ENCODE measurements at places on chromosomes 12 and 14. TPM values are rescaled to one million over a fixed set of nuclear protein-coding genes. Genes with fewer than 3 reads are reported as not detected.
A peak's percentile ranks its signal among the peaks of the same experiment; 100 is the strongest.

The PMEL gene
- 6.3 TPM for total RNA-seq

DNA sequence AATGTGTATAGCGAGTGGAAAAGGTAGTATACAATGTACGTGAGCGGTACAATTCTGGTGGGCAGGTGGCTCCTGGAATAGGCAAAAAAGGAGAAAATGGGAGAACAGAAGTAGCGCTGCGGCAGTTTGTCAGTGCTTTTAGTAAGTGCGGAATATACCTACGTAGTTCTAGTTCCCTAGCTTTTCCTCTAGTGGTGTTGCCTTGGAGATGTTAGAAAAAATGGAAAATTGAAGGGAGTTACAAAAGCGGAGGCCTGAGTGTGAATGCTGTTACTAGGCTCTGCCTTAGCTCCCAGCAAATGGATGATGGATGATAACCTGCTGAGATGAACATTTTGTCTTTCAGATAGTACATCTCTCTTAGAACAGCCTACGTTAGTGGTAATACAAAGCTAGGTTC lies 1.1 kb downstream of the TTC8 start:
- H3K4me1 ChIP-seq, result peaks cover 29% of the 10 kb centered on the region
- H3K36me3 ChIP-seq, result no peaks in the 10 kb centered on the region
- no peaks in the 10 kb centered on the region for H3K27me3 ChIP-seq
- no peak for DNase-seq
- peak overlapping the region; percentile 100 for H3K27ac ChIP-seq

DNA sequence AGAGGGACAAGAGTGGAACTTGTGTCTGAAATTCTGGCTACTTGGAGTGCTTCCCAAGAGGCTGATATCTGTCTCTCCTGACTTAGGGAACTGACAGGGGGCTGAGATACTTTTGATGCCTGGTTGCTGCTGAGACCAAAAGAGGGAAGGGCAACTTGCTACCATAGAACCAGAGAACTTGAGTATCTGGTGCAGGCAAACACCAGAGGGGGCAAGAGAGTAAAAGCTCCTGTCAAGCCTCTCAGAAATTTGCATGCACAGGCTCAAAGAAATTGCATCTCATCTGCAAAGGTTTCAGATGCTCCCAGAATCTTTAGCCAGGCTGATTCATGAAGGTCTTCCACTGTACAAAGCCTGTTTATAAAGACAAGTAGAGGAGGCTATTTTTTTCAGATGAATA lies 391.3 kb upstream of the FOXG1 start:
- H3K27me3 ChIP-seq, result no peaks in the 10 kb centered on the region
- no peak for DNase-seq
- H3K4me3 ChIP-seq, result no peak overlapping the region
- H3K36me3 ChIP-seq, result no peaks in the 10 kb centered on the region
- H3K4me1 ChIP-seq, result no peaks in the 10 kb centered on the region

- no peak overlapping the region for H3K27ac ChIP-seq
- H3K27me3 ChIP-seq, result peaks cover 61% of the 10 kb centered on the region
- DNase-seq, result no peak
- peak overlapping the region; percentile 41 for H3K4me3 ChIP-seq
These were observed 3.1 kb upstream of the KIF26A start for GRCh38 chr14:104135121-104135903.

DNA sequence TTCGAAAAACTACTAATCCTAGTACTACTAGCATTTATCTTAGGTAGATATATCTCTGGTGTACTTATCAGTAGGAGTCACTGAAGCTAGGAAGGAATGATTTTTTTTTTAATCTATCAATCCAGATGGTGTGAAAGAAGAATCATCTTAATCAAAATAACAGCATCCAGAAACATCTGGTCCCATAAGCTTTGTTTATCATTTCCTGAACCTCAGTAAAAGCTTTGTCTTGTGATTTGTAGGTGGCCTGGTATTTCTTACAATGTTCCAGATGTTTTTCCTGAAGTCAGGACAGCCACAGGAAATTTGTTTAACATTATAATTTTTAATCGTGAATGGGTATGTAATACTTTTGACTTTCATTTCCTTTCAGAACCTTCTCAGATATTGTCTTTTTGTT lies 28.0 kb upstream of the LUM start:
- no peak for DNase-seq
- peaks cover 7% of the 10 kb centered on the region for H3K4me1 ChIP-seq
- H3K4me3 ChIP-seq, result no peak overlapping the region
- H3K27ac ChIP-seq, result no peak overlapping the region
- peaks cover 8% of the 10 kb centered on the region for H3K27me3 ChIP-seq

GRCh38 chr12:19277711-19278110 lies 148.2 kb downstream of the PLEKHA5 start:
- no peak for DNase-seq
- H3K4me3 ChIP-seq, result no peak overlapping the region

All from progenitor cell of endocrine pancreas (in vitro differentiated cells).